Psoas muscle (tissue), 8 donors: ENCODE measurements at places on chromosomes 13 and 19. TPM values are rescaled to one million over a fixed set of nuclear protein-coding genes. Genes with fewer than 3 reads are reported as not detected.

Gene SKA3
- 0.30 TPM for total RNA-seq

Gene ZNF83
- total RNA-seq = 3.9 TPM

Gene ZNF471
- total RNA-seq = 5.6 TPM

Gene ADGRE3
- total RNA-seq = 0.27 TPM

Gene URI1
- 51.4 TPM for total RNA-seq

Gene MAST1
- total RNA-seq = not detected

Gene LILRB1
- total RNA-seq = 0.95 TPM

Gene ACP4
- not detected for total RNA-seq

Gene ZSCAN4
- not detected for total RNA-seq

Gene CATSPERD
- total RNA-seq = not detected

Gene KLF1
- total RNA-seq = not detected

Gene ZNF439
- total RNA-seq = 2.4 TPM

Gene CD70
- total RNA-seq = not detected

Gene OR7A5
- not detected for total RNA-seq

Gene PODNL1
- 0.42 TPM for total RNA-seq

Gene S1PR2
- 1.1 TPM for total RNA-seq

Gene CGB1
- not detected for total RNA-seq

Gene ANGPTL8
- 0.49 TPM for total RNA-seq

Gene RAB20
- 2.9 TPM for total RNA-seq

Gene SPIB
- 0.11 TPM for total RNA-seq

Gene KLHL1
- total RNA-seq = not detected

Gene IRF3
- total RNA-seq = 13.9 TPM

Gene IZUMO2
- not detected for total RNA-seq

Gene CA11
- total RNA-seq = 4.2 TPM

Gene DIAPH3
- not detected for total RNA-seq

Gene DHDH
- not detected for total RNA-seq

Gene CTU1
- total RNA-seq = 5.6 TPM

Gene ZNF575
- total RNA-seq = 1.0 TPM

Gene SLC46A3
- 6.1 TPM for total RNA-seq

Gene PRR12
- total RNA-seq = 7.1 TPM

Gene N4BP2L1
- 7.3 TPM for total RNA-seq

Gene ZNF224
- 3.6 TPM for total RNA-seq

Gene CASP14
- total RNA-seq = not detected

Gene ZNF536
- 0.94 TPM for total RNA-seq

Gene NCCRP1
- total RNA-seq = not detected

Gene FARP1
- total RNA-seq = 9.2 TPM

Gene ZNF30
- total RNA-seq = 1.4 TPM

Gene ZNF99
- not detected for total RNA-seq

Gene SIGLEC14
- 1.2 TPM for total RNA-seq

Gene ZNF888
- 0.61 TPM for total RNA-seq

Gene F2RL3
- total RNA-seq = 0.27 TPM

Gene NLRP9
- not detected for total RNA-seq

Gene EXOC3L2
- 0.69 TPM for total RNA-seq
